ENCODE measurements at places on chromosomes 12 and 14.

- no peak for DNase-seq
These were observed 10.2 kb upstream of the SH2B3 start for GRCh38 chr12:111395336-111396187.

DNA sequence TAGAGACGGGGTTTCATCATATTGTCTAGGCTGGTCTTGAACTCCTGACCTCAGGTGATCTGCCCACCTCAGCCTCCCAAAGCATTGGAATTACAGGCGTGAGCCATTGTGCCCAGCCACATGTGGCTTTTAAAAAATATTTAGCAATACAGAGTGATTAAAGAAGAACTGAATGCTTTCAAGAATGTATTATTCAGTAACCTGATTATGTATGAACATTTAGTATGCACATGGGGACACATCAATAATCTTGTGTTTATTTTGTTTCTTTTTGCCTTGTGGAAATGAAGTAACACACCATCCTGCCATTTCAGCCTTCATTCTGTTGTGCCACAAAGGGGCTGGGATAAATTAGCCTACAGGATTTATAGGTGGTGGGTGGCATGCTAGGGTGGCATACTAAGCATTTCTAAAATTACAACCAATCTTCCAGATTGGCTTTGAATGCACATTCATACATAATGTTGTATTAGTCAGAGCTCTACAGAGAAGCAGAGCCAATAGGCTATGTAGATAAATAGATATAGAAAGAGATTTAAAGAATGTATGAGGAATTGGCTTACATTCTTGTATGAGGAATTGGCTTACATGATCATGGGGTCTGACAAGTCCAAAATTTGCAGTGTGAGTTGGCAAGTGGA lies 25.5 kb upstream of the TXNRD1 start:
- no peak for DNase-seq

DNA sequence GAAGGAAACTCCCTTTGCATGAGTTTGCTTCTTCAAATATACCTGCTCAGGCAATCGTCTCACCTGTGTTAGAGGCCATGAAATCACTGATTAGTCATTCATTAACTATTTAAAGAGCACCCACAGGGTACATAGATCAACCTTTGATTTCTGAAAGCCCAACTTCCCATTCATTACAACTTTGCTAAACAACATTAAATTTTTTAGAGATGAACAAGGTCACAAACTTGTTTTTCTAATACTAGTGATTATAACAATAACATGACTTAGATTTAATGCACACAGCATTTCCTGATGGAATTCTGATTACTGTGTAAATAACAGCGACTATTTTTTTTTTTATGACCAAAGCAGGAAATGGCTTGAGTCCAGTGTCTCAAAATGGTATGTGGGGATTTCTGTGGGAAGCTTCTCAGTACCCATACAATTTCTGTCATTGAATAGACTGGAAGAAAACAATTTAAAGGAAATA lies 5.4 kb upstream of the ERO1A start:
- DNase-seq: no peak

DNA sequence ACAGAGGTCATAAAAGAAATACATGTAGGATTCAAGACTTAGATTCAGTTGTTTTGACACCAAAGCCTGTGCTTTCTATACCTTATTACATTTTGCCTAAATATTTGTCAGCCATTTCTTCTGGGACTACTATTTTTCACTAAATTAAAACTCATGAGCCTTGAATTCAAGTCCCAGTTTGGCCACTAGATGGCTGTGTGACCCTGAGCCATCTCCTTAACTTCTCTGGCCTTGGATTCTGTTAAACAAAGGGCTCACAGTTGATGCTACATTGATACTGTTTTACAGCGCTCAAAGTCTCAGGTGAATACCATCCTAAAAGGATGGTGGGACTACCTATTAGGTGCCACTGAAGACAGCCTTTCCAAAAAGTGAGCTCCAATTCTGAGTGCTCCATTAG lies 39.6 kb upstream of the CCDC198 start:
- no peak for DNase-seq

DNA sequence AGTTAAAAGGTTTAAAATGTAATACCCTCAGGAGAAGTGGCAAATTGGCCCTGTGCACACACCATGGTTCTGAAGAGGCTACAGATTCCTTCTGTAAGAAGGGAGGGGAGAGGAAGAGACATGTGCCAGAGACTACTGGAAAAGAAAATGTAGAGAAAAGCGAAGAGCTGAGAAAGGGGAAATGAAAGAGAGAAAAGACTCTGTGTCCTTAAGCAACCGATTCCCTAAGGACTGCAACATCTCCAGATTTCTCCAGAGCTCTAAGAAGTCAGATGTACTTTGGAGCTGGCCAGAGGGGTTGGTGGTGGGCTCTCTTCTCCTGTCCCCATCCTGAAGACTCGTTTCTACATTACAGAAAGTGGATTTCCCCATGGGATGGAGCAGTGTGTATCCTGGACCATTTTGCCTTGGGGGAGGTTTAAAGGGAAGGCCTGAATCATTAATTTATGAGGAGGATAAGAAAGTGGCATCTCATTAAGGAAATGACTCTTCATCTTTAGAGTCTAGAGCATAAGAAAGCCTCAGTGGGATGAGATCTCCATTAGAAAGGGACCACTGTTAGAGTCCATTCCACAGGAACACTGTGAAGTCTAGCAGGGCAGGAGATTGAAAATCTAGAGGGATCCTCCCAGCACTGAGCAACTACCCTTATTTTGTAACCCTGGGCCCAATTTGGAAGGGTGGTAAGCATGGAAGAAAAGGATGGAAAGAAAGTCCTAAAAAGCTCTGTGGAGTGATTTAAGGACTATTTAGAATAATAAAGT lies 45.5 kb upstream of the FUT8 start:
- DNase-seq: no peak

DNA sequence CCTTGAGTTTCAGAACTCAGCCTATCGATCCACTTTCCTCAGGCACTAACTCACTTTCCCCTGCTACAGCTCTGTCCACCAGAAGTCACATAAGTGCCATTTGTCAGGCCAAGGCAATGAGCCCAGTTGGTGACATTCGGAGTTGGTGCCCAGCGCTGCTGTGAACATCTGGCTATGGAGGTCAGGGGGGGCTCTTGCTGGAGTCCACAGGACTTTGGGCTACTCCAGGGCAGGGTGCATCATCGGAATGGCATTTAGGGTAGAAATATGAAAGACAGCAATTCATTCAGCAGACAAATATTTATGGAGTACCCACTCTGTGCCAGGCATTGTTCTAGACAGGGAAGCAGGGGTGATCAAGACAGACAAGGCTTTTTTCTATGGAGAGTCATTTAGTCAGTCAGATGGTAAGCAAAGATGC lies 1.5 kb upstream of the PPP1CC start:
- DNase-seq: no peak

GRCh38 chr12:92436856-92437255 lies 265.9 kb upstream of the PLEKHG7 start:
- DNase-seq: no peak

DNA sequence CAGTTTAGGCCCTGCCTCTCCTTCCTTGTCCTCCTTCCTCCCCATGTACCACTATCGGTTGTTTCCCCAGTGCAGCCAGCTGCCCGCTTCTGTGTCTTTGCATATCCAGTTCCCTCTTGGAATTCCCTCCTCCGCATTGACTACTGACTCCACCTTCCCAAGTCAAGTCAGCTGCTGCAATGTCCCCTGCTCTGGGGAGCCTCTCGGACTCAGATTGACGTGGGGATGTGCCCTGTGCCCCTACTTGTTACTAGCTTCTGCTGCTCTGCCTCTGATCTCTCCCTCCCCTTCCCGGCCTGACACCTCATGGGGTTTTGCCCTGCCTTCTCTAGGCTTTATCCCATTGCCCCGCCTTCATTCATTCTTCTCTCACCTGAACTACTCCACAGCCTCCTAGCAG lies 2.1 kb upstream of the CD9 start:
- no peak for DNase-seq

- no peak for DNase-seq
These were observed 170.9 kb downstream of the SEC23A start for GRCh38 chr14:38931969-38932652.

- no peak for DNase-seq
These were observed 75.2 kb upstream of the TBX5 start for GRCh38 chr12:114481200-114481535.

DNA sequence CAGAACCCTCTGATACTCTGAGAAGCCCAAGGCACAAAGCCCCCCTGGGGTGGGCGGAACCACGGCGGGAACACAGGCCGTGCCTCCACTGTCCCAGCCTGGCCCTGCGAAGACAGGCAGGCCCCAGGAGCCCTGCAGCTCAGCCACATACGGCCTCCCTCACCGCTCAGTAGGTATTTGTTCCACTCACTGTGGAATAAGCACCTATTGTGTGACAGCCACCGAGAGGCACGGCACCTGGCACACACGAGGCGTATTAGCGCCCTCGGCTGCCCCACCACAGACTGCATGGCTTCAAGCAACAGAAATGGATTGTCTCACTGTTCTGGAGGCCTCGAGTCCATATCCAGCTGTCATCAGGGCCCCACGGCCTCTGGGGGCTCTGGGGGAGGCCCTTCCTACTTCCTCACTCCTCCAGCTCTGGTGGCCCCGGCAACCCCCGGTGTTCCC lies 66.3 kb downstream of the NCOR2 start:
- no peak for DNase-seq

DNA sequence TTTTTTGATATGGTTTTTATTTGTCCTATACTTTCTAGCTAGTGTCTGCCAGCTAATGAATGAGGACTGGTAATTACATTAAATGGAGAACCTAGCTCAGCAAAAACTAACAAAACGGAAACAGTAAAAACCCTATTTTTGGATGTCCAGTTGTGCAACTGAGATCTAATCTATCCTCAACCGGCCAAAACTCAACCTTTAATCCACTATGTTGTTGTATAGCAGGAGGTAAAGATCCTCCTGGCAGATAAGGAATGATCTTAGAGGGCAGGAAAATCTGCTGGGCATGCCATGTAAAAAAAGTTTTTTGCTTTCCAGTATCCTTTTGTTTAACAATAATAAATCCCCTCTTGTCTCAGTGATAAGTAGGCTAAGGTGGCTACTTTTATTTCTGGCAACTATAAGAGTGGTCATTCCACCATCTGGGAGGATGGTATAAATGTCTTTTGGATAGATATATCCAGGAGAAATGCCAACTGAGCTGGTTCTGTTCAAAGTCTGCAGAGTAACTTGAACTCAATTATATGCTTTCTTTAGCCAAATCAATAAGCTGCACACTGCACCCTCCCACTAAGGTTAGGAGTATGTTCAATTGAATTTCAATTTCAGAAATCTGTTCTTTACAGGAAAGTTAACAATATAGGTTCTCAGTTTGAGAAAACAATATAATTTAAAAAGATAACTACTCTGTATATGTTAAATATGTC lies 40.1 kb downstream of the WASHC3 start:
- no peak for DNase-seq

DNA sequence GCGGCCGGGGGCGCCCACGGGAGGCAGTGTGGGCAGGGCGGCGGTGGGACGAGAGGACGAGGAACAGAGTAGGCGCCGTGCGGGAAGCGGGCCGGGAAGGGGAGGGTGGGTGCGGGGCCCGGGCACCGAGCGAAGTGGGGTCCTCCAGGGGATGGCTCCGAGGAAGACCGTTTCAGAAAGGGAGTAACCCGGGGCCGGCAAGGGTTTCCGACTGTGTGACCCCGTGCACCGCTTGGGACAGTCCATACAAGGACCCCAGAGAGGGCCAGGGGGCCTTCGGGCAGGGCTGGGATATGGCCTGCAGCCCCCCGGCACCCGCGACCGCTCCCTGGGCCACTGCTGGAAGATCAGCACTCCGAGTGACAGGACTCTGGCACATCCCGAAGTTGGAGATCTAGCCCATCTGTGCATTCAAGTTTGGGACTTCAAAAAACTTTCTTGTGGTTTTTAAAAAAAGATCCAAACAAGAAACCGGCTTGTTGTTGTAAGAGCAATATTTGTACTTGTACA lies 448 bp downstream of the TSPAN9 start:
- no peak for DNase-seq

- no peak for DNase-seq
These were observed 121.7 kb downstream of the SLC38A1 start for GRCh38 chr12:46147144-46147543.

- DNase-seq: peak; percentile 44
These were observed 216.8 kb downstream of the TTC8 start for GRCh38 chr14:89041257-89041582.

DNA sequence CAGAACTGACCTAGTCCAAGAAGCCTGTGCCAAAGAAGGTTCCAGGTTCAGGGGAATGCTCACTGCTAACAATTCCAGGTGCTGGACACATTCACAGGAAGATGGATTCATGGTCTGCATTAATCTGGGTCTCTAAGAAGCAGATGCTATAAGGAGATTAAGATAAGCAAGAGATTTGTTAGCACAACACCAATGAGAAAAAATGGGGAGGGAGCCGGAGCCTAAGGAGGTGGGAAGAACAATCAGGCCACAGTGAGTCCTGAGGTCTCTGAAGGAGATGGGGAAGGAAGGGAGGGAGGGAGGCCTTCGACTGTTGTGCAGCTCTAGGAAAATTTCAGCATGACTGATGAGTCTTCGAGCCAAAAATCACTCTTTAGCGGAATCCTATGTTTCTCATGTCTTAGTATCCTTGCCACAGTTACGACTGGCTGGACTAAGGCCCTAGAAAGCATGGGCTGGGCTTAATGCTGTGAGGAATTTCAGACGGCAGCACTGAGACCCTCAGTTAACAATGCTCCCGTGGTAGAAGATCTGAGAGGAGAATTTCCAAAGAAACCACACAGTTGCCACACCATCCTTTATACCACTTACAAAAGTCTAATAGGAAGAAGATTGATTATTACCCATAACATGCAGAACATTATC lies 31.5 kb upstream of the PTGDR start:
- DNase-seq: no peak

DNA sequence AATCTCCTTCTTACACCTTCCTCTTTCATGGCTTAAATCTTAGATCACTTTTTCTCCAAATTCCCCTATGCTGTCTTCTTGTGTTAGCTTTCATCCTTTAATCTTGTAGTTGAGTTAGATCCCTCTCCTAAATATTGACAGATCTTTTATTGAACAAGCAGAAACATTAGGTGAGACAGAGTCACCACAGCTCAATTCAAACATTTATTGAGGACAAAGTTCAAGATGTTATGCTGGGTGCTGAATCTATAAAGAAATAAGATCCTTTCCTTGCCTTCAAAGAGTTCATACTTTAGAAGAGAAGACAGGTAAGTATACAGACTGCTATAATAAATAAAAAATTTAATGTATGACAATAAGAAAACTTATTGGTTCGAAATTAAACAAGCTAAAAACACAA lies 109.7 kb downstream of the TXNDC16 start:
- no peak for DNase-seq
